ENCODE measurements at places on chromosomes 7 and 10. TPM values are rescaled to one million over a fixed set of nuclear protein-coding genes. Genes with fewer than 3 reads are reported as not detected.

Gene SLC35G1
- 14.6 TPM for total RNA-seq

Gene EPDR1
- 10.6 TPM for total RNA-seq

Gene HMX2
- 0.21 TPM for total RNA-seq

Gene MRPL43
- 55.8 TPM for total RNA-seq

Gene FKBP14
- 4.5 TPM for total RNA-seq

Gene DNAJC2
- 27.2 TPM for total RNA-seq

Gene MUC12
- not detected for total RNA-seq

Gene C10orf143
- 1.6 TPM for total RNA-seq

Gene RPP38
- 17.0 TPM for total RNA-seq

Gene VPS37D
- 7.0 TPM for total RNA-seq

Gene PARD3
- 55.3 TPM for total RNA-seq

Gene LRRD1
- total RNA-seq = not detected

DNA sequence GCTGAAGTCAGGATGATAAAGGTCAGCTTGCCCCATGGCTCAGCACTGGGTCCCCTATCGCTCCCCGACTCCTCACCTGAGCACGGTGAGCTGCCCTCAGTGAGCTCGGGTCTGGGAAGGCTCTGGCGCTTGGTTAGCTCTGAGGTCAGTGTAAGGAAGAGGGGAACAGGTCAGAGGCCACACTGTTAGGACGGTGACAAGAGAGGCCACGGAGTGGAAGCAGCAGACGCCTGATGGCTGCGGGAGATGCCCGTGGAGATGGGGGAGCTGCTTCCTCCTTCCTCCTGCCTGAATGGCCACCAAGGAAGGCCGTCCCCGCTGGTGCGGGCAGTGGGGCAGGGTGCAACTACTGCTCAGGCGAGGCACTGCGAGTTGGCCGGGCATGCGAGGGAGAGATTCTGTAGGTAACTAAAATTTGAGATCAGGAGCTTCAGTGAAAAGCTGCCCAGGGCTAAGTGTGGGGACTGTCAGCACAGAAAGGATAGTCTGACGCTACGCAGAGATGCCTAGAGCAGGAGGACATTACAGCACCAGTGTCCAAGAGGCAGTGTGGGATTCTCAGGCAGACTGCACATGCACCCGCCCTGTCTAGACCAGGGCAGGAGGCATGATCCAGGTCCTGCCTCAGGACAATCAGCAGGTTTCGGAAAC is 231.3 kb upstream of the GRB10 start:
- no peak for DNase-seq

GRCh38 chr7:17297243-17297642 is 1.2 kb upstream of the AHR start:
- DNase-seq = no peak

DNA sequence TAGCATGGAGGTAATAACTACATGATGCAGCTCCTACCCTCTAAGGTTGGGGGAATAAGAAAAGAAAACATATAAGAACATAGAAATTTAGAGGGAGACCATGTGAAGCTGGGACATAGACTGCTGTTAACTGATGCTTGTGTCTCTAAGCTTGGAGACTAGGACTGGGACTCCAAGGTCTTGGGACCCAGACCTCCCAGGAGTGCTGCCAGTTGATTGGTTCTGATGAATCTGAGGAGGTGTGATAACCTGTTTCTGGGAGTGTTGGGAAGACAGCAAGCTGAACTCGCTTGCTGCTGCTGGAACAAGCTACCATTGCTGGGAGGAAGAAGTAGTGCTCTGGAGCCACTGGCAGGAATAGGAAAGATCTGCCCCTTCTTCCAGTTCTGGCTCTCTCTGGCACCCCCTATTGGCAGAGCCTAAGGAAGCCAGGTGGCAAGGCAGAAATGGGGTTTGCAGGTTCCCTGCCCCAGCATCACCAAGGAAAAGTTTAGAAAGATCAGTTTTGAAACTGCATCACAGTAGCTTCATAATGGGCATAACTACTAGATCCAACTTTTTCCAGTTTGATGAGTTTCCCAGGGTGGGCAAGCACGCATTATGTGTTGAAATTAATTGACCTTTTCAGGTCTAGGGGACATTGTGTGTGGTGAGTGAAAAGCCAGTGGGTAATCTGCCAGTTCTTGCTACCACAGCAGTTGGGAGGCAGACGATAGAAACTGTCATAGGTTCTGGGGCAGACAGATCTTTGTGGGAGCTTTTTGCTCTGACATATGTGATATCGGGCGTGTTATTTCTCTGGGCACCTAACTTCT is 140.7 kb downstream of the SND1 start:
- peak; percentile 71 for DNase-seq

DNA sequence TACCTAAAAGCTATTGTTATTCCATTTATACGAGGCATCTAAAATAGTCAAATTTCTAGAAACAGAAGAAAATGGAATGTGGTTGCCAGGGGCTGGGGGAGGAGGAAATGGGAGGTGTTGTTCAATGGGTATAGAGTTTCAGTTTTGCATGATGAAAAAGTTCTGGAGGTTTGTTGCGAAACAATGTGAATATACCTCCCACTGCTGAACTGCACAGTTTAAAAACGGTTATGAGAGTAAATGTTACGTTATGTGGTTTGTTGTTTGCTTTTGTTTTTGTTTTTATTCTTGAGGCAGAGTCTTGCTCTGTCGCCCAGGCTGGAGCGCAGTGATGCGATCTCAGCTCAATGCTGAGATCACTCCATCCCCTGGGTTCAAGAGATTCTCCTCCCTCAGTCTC is 64.9 kb upstream of the NRBF2 start:
- no peak for DNase-seq

- DNase-seq = no peak
Measured at GRCh38 chr7:74464931-74465886, 11.5 kb downstream of the GTF2IRD1 start.

GRCh38 chr7:143395187-143396149 is 13.2 kb downstream of the EPHA1 start:
- DNase-seq = no peak

DNA sequence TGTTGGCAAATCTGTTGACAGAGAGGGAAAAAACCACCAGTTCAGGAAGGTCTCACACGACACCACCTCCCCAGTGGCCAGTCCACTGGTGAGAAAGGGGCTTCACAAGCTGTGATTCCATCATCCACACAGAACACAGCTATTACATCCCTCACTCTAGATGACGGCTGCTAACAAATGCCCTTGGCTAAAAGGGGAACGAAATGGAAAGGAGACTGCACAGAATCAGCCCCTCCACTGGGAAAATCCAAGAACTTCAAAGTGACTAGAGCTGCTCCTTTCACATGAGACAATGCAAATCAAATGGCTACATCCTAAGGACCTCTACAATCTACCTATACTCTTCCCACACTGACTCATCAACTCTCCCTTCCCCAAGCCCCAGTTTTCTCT is 5.6 kb downstream of the PARP12 start:
- DNase-seq = no peak

GRCh38 chr10:131024259-131025131 is 287.0 kb downstream of the TCERG1L start:
- DNase-seq = no peak

- DNase-seq = no peak
Measured at GRCh38 chr7:149457766-149458165, 3.1 kb downstream of the ZNF777 start.

- no peak for DNase-seq
Measured at GRCh38 chr7:132895231-132895630, 186.7 kb downstream of the CHCHD3 start.

- no peak for DNase-seq
Measured at GRCh38 chr7:124089621-124090020, 56.8 kb upstream of the TMEM229A start.

GRCh38 chr10:98074315-98074911 is 44.0 kb upstream of the CRTAC1 start:
- peak; percentile 56 for DNase-seq

DNA sequence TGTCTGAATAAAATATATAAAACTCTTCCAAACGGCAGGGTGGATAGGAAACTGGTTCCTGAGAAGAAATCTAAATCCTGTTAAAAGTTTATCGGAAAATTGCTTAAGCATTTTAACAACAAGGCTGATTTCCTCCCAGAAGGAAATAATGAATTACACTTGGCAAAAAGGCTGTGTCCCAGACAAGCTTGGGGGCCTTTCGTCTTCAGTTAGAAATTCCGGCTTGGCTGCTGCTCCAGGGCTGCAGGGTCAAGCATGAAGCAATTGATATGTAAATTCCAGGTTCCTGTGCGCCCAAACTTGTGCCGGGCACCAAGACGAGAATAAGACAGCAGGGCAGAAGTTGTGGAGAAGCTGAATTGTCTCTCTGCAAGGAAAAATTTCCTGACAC is 38.0 kb upstream of the LBX1 start:
- DNase-seq = no peak

DNA sequence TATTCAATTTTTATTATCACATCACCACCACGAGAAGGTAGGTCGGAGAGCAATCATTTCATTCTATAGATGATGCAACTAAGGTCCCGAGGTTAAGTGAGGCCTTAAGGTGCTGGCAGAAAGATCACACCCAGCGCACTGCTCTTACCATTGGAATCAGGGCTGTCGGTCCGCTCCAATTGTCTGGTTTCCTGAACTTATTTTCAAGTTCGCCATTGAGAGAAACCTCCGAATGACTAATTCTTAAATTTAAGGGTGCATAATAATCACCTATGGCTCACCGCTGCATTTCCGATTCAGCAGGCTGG is 625 bp upstream of the GSTO2 start:
- DNase-seq = no peak

DNA sequence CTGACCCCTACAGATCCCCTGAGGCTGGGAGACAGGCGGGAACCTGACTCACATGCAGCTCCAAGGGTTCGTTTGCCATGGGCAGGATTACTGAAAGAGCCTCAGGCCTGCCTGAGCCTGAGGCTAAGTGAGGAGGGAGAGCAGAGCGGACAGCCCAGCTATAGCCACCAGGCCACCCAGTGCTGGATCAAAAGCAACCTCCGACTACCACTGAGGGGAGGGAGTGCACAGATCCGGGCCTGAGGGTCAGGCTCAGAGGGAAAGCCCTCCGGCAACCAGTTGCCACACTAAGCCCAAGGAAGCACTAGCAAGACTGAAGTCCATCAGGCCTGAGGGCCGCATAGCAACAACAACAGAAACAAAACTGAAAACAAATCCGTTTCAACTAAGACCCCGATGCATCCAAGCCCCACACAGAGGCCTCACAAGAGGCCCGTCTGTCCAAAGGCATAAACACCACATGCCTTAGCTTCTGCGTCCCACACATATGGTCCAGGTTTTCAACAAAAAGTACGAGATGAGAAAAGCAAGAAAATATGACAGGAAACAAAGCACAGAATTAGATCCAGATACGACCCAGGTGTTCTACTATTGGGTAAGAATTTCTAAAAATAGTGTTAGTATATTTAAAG is 92.5 kb upstream of the VIPR2 start:
- peak; percentile 2 for DNase-seq

GRCh38 chr10:109067031-109067430 is 856.3 kb downstream of the XPNPEP1 start:
- no peak for DNase-seq

DNA sequence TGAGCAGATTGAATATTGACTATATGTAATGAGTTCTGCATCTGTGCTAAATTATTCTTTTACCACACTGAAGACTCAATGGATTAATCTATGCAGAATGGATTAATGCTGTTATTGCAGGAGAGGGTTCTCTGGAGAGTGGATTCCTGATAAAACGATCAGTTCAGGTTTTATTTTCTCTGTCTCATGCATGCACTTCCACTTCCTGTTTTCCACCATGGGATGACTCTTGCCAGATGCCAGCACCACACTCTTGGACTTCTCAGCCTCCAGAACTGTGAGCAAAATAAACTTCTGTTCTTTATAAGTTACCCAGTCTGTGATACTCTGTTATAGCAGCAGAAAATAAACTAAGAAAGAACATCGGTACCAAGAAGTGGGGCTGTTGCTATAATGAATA is 207.5 kb downstream of the KCND2 start:
- no peak for DNase-seq

- DNase-seq = no peak
Measured at GRCh38 chr10:34088208-34088794, 726.8 kb downstream of the PARD3 start.

DNA sequence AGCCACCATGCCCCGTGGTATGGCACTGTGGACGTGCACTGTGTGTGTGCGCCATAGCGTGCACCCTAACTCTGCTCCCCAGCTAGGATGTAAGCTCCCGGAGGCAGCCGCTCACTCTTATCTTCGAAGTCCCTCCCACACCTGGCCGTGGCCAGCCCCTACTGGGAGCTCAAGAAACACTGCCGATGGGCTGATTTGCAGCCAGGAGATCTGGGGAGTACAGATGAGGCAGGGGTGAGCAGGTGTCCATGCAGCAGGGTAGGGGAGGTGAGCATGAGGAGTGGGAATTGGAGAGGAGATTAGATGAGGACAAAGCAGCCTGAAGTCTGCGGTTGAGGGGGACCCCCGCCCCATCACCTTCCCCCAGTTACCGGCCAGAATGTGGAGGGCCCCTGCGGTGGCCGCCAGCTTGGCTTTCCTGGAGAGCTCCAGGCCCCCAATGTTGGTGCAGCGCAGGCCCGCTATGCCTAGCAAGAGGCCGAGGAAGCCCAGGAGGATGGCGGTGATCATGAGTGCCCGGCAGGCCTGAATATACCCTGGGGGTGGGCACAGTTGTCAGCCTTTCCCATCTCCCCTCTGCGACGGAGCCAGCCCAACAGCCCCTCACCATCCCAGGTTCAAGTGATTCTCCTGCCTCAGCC is 3.6 kb downstream of the CLDN15 start:
- DNase-seq = no peak

DNA sequence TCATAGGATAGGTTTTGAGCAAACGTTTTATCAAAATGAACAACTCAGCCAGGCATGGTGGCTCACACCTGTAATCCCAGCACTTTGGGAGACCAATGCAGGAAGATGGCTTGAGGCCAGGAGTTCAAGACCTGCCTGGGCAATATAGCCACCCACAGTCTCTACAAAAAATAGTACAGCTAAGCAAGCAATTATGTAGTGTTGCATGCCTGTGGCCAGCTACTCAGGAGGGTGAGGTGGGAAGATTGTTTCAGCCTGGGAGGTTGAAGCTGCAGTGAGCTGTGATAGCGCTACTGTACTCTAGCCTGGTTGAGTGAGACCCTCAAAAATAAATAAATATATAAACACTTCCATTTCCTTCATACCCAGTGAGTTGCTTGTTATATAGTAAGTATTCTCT is 67.1 kb downstream of the LSMEM1 start:
- no peak for DNase-seq

DNA sequence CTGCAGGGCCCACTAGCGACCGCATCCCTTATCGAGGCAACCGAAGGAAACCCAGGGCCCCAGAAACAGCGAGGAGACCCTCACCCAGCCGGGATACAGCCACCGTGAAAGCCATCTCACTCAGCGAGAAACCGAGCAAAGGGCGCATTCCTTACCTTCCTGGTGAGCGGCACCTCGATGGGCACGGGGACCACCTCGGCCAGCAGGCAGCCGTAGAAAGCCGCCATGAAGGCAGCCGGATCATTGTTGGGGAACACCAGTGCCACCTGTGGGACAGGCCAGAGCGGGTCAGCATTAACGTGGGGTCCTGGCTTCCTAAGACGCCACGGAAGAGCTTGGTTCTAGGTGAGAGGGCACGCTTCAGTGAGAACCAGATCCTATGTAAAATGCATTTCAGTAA is 263.7 kb downstream of the ZMYND11 start:
- DNase-seq = no peak

DNA sequence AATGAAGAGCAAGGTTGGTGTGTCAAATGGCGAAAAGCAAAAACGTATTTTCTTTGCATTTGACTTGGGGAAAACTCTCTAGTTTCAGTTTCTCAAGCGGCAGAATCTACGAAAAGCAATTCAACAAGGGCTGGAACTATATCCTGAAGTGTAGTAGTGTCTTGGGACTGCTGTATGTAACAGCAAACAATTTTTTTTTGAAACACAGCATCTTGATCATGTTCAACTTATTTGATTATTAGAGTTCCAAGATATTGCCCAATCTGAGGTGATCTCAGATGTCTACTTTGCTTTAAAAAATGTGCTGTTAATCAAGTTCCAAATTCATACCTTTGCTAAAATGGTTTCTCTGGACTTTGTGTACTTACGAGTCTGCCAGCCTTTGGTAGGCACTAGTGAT is 120.6 kb downstream of the ZWINT start:
- DNase-seq = no peak
